Sigmoid colon (tissue), 7 donors: ENCODE measurements at places on chromosomes 13 and 19. TPM values are rescaled to one million over a fixed set of nuclear protein-coding genes. Genes with fewer than 3 reads are reported as not detected.

The NUFIP1 gene
- total RNA-seq, result 2.2 TPM

The CYP4F8 gene
- not detected for total RNA-seq

The ZNF552 gene
- total RNA-seq, result 2.4 TPM

The MEIS3 gene
- 11.8 TPM for total RNA-seq

The SIAH3 gene
- total RNA-seq, result not detected

The ADGRE2 gene
- total RNA-seq, result 0.55 TPM

The DOHH gene
- total RNA-seq, result 17.1 TPM

The ODAD3 gene
- not detected for total RNA-seq

The FUT1 gene
- 0.41 TPM for total RNA-seq

The SIGLECL1 gene
- total RNA-seq, result not detected
